ENCODE measurements at places on chromosomes 3 and 15.

- DNase-seq: no peak
Observed at GRCh38 chr15:66408675-66409282, 22.1 kb downstream of the MAP2K1 start.

DNA sequence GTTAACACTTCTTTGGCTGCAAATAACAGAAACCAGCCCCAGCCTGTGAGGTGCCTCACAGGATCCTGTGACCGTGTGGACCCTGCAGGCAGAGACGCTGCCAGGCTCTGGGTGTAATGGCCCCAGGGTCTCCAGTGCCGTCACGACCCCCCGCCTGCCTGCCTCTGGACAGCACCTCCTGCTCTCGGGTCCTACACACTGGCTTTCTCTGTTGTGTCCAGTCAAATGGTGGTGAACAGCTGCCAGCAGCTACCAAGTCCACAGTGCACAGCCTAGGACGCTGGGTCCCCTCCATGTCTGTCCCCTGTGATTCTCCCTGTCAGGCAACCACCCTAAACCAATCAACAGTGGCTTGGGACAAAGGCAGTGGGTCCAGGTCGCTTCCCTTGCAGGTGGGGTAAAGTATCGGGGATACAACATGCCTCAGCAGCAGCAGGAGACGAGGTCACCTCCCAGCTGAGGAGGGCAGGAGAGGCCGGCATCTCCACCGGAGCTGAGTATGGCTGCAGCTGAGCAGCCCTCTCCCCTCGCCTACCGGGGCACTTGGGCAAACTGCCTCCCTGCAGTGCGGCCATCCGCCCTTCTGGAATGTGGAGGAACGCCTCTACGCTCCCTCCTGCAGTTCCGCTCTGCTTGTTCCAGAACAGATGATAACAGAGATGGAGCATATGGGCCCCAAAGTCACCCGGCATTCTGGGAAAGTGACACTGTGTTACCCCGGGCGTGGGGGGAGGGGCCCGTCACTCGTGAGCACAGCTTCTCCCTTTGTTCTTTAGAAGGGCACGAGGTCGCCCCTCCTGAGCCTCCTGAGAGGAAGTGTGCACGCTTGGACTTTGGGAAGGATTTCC, 21.1 kb upstream of the SKOR1 start:
- DNase-seq: no peak

- peak; percentile 9 for DNase-seq
Observed at GRCh38 chr15:91047545-91048199, 25.3 kb upstream of the VPS33B start.

- DNase-seq: no peak
Observed at GRCh38 chr3:138220788-138221187, 33.7 kb downstream of the ARMC8 start.

- no peak for DNase-seq
Observed at GRCh38 chr3:46296826-46297225, 54.6 kb downstream of the CCR3 start.

- DNase-seq: no peak
Observed at GRCh38 chr3:126630020-126630419, 24.9 kb downstream of the TXNRD3 start.

- no peak for DNase-seq
Observed at GRCh38 chr3:63624941-63625560, 27.4 kb upstream of the SNTN start.

DNA sequence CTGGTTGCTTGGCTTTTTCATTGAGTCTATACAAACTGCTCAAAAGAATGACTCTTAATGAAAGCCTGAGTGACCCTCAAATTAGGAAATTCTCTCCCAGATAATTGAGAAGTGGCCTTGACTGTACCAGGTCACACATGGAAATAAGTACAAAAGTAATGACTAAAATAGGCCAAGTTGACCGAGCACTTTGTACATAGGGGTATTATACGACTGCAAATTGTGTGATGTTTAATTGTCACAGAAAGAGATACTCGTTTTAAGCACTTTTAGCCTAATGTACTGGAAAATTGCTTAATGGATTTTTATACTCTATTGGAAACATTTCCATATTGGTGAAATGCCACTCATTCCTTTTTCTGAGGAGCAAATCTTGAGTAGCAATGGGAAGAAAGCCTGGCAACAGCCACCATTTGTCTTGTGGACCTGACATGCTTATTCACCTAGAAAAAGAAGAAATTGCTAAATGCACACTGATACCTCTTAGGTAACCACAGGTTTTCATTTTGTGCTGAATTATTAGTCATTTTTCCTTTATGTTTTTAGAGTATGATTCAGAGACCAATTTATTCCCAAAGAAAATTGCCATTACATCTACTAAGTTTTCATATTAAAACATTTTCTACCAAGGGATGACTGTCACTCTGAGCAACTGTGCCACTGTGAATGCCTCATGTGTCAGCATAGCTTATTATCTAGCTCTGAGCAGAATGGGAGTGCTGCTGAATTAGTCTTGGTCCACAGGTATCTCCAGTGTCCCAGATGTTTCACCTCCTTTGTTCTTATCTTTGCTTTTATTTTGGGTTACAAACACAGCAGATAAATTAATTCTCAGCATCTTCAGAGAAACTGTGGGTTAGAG, 8.9 kb upstream of the PXK start:
- no peak for DNase-seq

GRCh38 chr3:151379083-151379734, 5.3 kb downstream of the P2RY12 start:
- DNase-seq: peak; percentile 4

DNA sequence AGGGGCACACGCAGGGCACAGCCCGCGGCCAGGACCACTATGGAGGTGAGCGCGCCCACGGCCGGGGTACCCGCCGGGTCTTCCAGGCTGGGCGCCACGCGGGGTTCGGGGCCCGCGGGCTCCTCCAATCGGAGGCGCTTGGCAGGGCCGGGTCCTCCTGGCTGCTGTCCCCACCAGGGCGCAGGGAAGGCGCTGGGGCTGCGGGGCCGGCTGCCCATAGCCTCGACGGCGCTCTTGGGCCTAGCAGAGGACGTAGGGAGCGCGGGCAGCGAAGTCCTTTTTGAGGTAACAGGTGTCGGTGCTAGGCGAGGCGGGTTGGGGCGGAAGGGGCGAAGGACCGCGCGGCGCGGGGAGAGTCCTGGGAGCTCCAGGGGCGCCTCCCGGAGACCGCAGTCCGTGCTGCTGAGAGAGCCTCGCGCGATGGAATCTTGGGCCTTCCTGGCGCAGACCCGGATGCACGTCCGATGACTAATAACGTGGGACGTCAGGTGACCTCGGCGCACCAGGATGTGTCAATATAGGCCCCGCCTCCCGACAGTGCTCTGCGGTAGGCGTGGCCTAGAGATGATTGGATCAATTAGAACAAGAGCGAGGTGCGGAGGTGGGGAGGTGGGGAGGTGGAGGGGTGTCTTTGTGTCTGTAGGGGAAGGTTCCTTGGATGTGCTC, at the start of gene PRR23A:
TSS of gene PRR23A (minus strand) at position 218 of the 666 bp plus-strand sequence. CDS start at position 218, 0 bp downstream.
- no peak for DNase-seq

DNA sequence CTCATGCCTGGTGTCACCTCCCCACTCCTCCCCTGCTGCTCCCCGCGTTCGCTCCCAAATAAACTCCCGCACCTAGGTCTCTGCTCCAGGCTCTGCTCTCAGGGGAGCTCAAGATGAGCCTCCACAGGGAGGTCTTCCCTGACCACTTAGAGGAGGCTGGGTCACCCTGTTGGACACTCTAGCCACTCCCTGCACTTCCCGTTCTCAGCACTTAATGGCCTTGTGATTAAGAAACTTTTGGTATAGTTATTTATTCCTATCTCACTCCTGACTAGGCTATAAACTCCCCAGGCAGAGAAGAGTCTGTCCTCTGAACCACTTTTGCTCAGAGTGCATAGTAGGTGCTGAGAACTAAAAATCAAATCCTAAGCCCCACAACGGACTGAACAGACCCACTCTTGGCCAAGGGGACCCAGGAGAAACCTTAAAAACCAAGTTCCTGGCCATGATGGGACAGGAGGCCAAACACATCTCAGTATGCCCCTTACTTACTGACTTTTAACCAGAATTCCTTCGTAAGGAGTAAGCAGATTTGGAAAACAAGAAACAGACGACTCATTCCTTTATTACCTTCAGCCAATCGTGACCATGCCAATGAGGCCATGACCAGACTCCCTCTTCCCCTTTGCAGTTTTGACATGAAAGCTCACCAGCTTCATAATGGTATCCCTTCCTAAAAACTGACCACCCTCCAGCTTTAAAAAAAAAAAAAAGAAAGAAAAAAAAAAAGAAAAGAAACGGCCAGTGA, 69.0 kb upstream of the HRH1 start:
- DNase-seq: no peak

DNA sequence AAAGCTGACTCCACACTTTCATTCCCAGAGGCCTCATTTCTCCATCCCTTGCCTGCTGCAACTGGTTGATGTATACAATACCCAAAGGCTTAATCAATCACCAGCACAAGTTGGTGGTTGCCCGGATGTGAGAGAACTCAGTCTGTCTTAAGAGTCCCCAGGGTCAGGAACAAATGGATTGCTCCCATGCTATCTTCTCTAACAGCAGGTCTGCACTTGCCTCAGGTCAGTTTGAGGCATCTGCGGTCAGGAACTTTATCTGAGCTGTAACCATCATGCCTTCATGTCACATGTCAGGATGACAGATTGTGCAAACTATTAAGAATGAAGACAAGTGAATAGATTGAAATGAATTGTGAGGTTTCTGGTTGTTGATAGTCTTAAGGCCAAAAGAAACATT, 56.1 kb downstream of the BFSP2 start:
- DNase-seq: no peak

GRCh38 chr3:89245612-89246011, 138.2 kb downstream of the EPHA3 start:
- DNase-seq: no peak

DNA sequence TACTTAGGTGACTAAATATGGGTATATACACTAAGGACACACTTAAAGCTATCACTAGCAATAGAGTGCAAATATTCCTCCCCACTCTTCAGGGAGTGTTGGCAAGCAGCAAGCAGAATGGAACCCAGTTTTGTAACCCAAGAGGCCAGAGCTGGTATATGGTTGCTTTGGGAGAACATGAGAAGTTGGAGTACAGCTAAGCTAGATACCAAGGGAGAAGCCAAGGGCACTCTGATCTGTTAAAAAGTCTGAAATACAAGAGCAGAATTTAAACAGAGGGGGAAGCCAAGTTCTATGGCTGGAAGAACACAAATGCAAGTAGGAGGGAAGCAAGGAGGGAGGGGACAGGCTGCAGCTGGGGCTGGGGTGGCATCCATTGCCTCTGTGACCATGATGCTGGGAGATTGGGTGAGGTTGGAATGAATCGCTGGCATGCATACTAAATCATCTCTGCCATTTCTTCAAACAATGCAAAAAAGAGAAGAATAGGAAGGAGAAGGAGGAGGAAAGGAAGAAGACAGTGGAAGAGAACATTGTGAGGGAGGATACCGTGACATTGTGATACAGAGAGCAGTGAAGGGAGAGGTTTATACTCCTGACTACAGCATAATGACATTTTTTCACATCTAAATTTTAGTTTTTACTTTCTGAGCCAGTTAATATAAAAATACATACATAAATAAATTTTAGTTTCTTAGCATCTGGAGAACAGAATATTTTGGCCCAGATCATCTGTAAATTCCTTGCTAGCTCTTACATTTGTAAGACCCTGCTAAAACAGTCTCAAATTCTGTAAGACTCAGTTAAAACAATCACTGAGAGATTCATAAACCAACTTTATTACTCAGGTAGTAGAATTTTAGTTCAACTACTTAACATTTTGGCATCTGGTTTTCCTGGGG, 9.0 kb upstream of the ANXA2 start:
- no peak for DNase-seq
